Fibroblast of skin of abdomen (primary cell): ENCODE measurements at places on chromosomes 3 and 15.

DNA sequence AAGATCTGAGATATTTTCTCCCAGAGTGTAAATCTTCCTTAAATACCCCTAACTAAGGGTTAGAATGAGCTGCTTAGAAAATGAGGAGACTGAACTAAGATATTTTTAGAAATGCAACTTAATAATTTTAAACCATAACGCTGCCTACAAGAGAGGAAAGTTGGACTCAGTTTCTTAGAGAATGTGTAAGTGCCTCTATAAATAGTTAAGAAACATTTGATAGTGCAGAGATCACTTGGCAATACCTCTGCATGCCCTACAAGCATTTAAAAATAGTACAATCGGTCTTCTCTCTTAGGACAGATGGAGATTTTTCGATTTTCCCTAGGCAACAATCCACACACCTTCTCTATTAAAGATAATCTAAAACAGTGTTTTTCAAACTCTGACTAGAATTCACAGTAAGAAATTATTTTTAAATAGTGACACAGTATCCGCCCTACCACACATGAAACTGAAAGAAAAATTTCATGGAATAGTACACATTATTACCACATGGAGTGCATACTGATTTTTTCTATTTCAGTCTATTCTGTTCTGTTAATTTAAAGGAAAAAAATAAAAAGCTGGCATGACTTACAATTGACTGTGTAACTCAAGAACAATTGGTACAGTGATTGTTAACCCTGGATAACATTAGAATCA lies 83.2 kb downstream of the GADL1 start:
- no peak for DNase-seq

DNA sequence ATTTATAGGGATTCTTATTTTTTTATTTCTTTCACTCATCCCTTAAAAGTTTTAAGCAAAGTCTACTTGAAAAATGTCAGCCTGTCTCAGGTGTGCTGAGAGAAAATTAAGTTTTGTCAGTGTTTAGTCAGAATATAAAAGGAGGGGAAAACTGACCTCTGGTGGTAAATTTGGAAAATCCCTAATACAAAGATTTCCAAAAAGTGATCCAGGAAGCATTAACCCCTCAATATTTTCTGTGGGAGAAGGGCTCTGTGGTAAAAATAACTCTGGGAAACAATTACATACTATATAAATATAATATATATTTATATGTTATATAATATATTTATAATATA lies 41.0 kb upstream of the FRMD4B start:
- DNase-seq, result no peak

- no peak for DNase-seq
Measured at GRCh38 chr3:25631989-25632388, 32.7 kb downstream of the TOP2B start.

GRCh38 chr3:186960347-186960746 lies 30.0 kb downstream of the ST6GAL1 start:
- no peak for DNase-seq
